HTR-8/SVneo (cell line): ENCODE measurements at places on chromosomes 4 and X.
A peak's percentile ranks its signal among the peaks of the same experiment; 100 is the strongest.

DNA sequence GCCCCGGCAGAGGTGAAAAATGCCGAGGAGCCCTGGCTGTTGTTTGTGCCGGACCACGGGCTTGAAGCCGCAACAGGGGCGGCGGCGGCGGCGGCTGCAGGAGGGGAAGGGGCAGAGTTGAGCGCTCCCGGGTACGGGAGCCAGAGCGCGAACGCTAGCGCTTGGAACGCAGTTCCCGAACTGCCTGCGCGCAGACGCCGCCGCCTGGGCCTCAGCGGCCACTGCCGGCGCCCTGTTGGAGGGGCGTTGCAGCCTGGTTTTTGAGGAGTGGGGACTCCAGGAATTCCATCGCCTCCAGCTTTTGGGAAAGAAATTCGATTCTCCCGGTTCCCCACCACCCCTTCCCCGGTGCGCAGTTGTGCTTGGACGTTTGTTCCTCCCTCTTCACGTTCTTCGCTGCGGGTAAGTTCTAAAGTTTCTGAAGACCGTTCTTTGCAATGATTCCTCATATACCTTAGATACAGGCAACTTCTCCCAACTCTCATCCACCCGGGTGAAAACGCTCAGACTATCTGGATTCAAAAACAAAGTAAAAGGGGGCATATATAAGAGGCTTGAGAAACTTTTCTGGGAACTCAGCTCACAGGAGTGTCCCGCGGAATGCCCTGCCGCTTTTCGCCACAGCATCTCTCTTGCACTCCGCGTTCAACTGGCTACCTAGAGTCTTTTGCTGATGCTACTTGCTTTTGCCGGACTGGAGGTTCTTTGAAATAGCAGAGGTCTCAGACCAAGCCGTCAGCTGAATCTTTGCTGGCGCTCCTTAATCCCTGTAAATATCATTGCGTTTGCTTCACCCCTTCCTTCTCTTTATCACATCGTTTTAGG lies 1.0 kb downstream of the FAT4 start:
- DNase-seq = peak; percentile 26

DNA sequence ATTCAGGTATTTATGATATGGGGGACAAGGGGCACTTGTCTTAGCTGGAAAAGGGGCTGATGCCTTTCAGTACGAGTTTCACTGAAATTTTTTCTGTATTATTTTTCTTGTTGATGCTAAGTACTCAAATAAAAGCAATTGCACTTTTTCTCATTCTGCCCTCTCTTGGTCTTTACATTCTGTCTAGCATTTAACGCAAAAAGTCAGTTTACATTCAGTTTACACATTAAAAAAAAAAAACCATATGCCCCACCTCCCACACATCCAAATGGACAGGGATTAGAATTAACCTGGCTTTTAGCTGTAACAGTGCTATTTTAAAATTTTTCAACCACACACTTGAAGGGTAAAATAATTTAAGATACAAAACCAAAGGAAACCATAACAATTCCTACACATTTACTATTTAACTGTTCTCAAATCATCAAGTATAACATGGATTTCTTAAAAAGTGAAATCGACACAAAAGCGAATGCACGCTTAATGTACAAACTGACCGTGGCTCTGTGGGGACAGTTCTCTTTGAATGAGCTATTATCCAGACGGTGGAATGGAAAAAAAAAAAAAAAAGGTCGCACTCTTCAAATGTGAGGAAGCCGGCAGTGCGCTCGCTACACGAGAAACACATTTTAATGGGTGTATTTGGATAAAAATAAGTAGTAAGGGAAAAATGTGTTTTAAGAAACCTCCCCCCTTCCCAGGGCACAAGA lies 1.4 kb downstream of the AMMECR1 start:
- no peak for DNase-seq

DNA sequence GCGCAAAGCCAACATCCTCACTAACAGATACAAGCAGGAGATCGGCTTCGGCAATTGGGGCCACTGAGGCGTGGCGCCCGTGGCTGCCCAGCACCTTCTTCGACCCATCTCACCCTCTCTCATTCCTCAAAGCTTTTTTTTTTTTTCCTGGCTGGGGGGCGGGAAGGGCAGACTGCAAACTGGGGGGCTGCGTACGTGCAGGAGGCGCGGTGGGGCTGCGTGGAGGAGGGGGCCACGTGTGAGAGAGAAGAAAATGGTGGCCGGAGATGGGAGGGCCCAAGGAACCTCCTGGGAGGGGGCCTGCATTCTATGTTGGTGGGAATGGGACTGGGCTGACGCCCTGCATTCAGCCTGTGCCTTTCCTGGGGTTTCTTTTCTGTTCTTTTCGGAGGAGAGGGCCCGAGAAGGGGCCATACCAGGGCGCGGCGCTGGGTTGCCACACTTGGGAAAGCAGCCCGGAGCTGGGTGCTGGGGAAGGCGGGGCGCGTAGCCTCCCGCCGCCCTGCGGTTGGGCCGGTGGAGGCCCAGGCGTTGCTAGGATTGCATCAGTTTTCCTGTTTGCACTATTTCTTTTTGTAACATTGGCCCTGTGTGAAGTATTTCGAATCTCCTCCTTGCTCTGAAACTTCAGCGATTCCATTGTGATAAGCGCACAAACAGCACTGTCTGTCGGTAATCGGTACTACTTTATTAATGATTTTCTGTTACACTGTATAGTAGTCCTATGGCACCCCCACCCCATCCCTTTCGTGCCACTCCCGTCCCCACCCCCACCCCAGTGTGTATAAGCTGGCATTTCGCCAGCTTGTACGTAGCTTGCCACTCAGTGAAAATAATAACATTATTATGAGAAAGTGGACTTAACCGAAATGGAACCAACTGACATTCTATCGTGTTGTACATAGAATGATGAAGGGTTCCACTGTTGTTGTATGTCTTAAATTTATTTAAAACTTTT lies 4.5 kb downstream of the MID1IP1 start:
- peak; percentile 30 for DNase-seq

DNA sequence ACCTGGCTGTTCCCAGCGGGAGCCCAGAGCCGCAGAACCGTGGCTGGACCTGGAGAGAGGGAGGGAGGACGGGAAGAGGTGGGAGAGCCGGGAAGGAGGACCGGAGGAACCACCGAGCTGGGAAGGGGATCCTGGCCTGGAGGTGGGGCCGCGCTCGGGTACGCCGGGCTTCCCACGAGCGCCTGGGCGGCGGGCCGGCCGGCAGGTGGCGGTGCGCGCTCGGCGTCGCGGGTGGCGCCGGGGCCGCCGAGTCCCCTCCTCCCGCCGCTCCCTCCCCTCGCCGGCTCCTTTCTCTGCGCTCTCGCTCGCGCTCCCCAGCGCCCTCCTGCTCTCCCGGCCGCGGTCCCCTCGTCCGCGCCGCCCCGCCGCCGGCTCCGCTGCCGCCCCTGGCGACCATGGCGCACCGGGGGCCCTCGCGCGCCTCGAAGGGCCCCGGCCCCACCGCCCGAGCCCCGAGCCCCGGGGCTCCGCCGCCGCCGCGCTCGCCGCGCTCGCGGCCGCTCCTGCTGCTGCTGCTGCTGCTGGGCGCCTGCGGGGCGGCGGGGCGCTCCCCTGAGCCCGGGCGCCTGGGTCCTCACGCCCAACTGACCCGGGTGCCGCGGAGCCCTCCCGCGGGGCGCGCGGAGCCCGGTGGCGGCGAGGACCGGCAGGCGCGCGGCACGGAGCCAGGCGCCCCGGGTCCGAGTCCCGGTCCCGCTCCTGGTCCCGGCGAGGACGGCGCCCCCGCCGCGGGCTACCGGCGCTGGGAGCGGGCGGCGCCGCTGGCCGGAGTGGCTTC lies at the start of gene SORCS2:
Gene SORCS2, plus strand, starts transcription at position 287 of the 778 bp plus-strand sequence.
- peak; percentile 67 for DNase-seq

DNA sequence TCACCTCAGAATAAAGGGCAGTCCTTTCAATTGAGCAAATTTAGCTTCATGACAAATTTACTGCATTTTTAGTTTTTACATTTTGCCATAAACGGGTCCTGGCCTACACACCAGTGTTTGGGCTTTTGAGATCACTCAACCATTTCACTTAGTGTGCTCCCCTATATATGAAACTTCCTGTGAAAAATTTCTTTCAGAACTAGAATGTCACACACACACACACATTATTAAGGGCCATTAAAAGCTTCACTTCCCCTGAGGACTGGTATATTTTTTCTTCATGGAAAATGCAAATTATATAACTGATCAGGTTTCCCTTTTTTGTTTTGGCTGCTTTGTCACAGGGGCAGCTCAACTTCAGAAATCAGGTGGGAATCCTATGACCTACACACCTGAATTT lies 206.5 kb downstream of the ENOX2 start:
- DNase-seq = no peak

DNA sequence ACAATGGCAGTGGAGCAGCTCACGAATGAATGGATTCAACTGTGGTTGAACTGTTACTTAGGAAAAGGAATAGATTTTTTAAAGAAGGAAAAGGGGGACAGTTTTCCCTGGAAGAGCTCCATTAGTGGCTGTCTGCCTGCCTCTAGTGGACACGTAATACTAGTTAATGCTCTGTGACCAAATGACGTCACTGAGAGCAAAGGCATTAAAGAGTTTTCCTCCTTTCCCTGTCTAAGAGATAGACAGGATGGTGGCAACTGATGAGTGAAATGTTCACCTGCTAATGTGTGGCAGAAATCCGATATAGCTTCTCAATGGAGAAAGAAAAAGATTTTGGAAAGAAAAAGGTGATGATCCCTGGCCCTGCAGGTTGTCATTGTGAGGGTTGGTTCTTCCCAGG lies 52.3 kb upstream of the SCML1 start:
- DNase-seq = no peak

DNA sequence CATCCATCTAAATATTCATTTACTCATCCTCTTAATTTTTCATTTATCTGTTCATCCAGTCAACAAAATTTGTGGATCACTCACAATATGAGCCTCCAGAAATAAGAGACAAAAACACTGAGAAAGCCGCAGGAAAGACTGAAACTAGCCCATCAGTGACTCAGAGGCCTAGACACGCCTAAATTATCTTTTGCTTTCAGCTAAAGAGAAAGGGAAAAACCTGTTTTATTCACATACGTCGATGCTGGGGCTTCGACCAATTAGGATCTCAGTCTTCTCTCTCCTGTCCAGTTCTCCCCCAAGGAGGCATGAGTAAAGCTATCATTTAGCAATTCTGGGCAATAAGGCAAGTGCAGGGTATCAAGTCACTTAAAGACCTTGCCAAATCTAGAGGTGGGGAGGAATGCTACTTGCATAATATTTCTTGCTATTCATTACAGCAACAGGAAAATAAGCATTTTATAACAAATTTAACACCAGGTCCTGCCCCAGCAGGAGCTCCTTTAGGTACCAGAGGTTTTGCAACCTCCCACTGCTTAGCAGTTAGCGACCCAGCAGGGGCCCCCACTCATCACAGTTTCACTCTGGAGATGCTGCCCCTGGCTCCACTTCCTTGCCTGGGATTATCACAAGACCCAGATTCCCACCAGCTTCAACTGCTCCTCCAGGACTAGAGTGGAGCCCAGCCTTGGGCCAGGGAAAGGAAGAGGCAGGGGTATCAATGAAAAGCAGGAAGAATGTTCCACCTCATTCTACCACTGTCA lies 30.1 kb upstream of the TMEM154 start:
- no peak for DNase-seq

DNA sequence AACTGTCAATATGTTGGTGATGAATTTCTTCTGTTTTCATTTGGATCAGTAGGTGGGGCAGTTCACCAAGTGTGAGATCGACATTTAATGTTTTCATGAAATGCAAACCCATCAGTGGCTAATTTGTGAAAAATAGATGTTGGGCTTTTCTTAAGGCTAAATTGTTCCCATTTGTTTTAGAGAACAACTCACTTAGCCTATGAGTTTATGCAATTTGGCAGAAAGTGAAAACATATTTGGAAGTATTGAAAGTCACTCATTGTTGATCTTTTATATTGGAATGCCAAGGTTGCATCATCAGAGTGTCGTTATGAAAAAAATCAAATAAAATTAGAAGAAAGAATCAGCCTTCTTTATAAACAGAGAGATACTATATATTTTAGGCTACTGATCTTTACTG lies 132.4 kb downstream of the RPA4 start:
- DNase-seq = no peak
